Hepatocyte (in vitro differentiated cells): ENCODE measurements at places on chromosomes 12 and 14. TPM values are rescaled to one million over a fixed set of nuclear protein-coding genes. Genes with fewer than 3 reads are reported as not detected.

The PLEK2 gene
- total RNA-seq: 4.8 and 5.1 TPM in 2 replicates

The C12orf50 gene
- 0.40 TPM in 1 of 2 replicates, not detected in the other for total RNA-seq

GRCh38 chr12:12704593-12705230, 8.7 kb upstream of the GPR19 start:
- no peaks in the 10 kb centered on the region for H3K27me3 ChIP-seq
- no peak overlapping the region for H3K27ac ChIP-seq
- no peak overlapping the region for H3K4me3 ChIP-seq
- DNase-seq: peak; percentile 92
- no peaks in the 10 kb centered on the region for H3K36me3 ChIP-seq
- peaks cover 3% of the 10 kb centered on the region for H3K4me1 ChIP-seq

The SNAPC1 gene
- total RNA-seq: 7.7 and 10.5 TPM in 2 replicates

The AKT1 gene
- 120 and 124 TPM in 2 replicates for total RNA-seq

- H3K27me3 ChIP-seq: no peaks in the 10 kb centered on the region
- H3K27ac ChIP-seq: no peak overlapping the region
- no peak overlapping the region for H3K4me3 ChIP-seq
- H3K36me3 ChIP-seq: no peaks in the 10 kb centered on the region
- DNase-seq: no peak
- H3K4me1 ChIP-seq: no peaks in the 10 kb centered on the region
These were observed 196.2 kb upstream of the FOXG1 start for GRCh38 chr14:28570391-28570790.

The PRB3 gene
- total RNA-seq: not detected in 2 replicates

DNA sequence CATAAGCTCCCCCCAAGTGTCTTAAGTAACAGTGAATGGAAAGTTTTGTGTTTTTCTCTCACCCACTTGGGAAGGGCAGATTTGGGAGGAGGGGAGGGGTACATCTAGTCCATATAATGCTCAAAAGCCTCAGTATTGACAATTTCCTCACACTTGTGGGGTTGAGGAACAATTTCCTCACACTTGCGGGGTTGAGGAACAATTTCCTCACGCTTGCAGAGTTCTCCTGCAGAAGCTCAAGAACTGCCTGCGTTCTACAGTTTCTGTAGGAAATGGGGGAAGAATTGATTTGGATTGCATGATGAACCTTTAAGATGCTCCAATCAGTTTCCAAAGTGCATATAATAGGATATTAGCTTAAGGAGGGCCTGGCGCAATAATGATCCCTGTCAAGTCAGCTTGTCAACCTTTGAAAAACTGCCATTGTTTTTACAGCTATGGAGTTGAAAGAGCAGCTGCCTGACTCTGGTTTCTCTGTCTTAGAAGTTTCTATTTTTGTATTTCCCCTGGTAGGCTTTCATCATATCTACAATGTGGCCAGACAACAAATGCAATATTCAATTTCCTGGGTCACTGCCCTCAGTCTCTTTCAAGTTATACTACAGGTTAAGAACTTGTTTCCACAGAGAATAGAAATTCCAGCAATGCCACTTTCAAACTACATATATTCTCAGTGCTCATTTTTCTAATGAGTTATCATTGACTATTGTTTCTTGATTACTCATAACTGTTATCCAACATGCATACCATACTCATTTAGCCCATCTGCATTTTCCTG, 66.5 kb downstream of the PLEKHG7 start:
- H3K4me1 ChIP-seq: peaks cover 4% of the 10 kb centered on the region
- H3K27me3 ChIP-seq: no peaks in the 10 kb centered on the region
- no peak for DNase-seq
- no peak overlapping the region for H3K27ac ChIP-seq
- no peak overlapping the region for H3K4me3 ChIP-seq

GRCh38 chr12:106861984-106862916, 87.8 kb downstream of the RIC8B start:
- H3K27ac ChIP-seq: peak overlapping the region; percentile 76
- DNase-seq: peak; percentile 34
- no peaks in the 10 kb centered on the region for H3K27me3 ChIP-seq
- peaks cover 5% of the 10 kb centered on the region for H3K4me1 ChIP-seq

The CISTR gene
- total RNA-seq: not detected in 2 replicates

DNA sequence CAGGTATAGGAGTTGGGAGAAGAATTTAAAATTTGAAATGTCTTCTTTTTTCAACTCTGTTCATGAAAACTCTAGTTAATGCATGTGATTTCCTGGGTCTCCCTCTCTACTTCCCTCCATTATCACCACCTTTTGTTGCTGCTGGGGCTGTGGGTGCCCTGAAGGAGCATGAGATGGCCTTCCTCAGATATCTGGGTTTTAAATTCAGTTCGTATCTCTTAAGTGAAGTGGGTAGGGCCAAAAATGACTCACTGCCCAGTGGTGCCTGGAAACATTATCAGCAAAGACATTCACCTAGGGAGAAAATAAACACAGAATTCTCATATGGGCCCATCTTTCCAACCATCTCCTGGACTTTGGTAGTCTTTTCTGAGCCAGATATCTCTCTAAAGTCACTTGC, 234.9 kb upstream of the PLEKHG7 start:
- H3K27me3 ChIP-seq: no peaks in the 10 kb centered on the region
- H3K4me3 ChIP-seq: no peak overlapping the region
- H3K4me1 ChIP-seq: peaks cover 30% of the 10 kb centered on the region

The CKAP4 gene
- total RNA-seq: 140 and 151 TPM in 2 replicates

- no peak overlapping the region for H3K27ac ChIP-seq
- DNase-seq: no peak
- H3K27me3 ChIP-seq: no peaks in the 10 kb centered on the region
These were observed 85.4 kb downstream of the CRACR2A start for GRCh38 chr12:3667485-3667884.

DNA sequence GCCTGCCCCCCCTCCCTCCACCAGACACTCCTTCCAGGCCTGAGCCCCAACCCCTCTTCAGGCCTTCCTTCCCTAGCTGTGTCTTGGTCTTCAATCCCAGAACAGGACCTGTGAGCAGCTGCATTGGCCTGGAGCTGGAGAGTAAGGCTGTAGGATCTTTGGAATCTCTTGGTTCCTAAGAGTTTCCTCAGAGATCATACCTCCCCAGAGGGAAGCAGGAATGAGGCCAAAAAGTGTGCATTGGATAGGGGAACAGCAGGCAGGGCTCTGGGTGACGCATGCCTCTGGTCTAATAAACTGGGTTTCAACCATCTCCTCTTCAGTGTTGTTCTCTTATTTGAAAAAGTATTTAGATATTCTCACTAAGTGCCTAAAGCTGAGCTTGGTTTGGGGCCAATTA, 1.8 kb upstream of the SMARCD1 start:
- H3K27me3 ChIP-seq: no peaks in the 10 kb centered on the region
- H3K4me3 ChIP-seq: no peak overlapping the region
- H3K27ac ChIP-seq: peak overlapping the region; percentile 96
- no peak for DNase-seq

GRCh38 chr12:113582521-113583218, 111.0 kb upstream of the LHX5 start:
- no peak overlapping the region for H3K4me3 ChIP-seq
- no peak overlapping the region for H3K27ac ChIP-seq
- H3K27me3 ChIP-seq: peaks cover 22% of the 10 kb centered on the region
- DNase-seq: no peak
- no peaks in the 10 kb centered on the region for H3K4me1 ChIP-seq
